Foreskin keratinocyte (primary cell): ENCODE measurements at places on chromosomes 5 and 9. TPM values are rescaled to one million over a fixed set of nuclear protein-coding genes. Genes with fewer than 3 reads are reported as not detected.

The BICD2 gene
- 60.0 and 66.3 TPM in 2 replicates for total RNA-seq

The LHX3 gene
- total RNA-seq = not detected in 2 replicates

The PCDHGA7 gene
- total RNA-seq = under 0.01 and 0.17 TPM in 2 replicates

The NPR2 gene
- 6.7 and 10.7 TPM in 2 replicates for total RNA-seq

The TRIM36 gene
- 1.8 and 2.4 TPM in 2 replicates for total RNA-seq

The PPIP5K2 gene
- total RNA-seq = 21.1 and 22.2 TPM in 2 replicates

The KIF4B gene
- total RNA-seq = 0.03 and 0.04 TPM in 2 replicates

The CLIC3 gene
- 0.95 and 1.7 TPM in 2 replicates for total RNA-seq

The GADD45G gene
- not detected in 2 replicates for total RNA-seq

The IFNA2 gene
- total RNA-seq = not detected in 2 replicates

The NFIB gene
- 24.3 and 26.5 TPM in 2 replicates for total RNA-seq

The MAMDC2 gene
- 9.4 and 22.7 TPM in 2 replicates for total RNA-seq

The ANGPTL2 gene
- 0.32 and 0.37 TPM in 2 replicates for total RNA-seq

The GPR150 gene
- 0.07 TPM in 1 of 2 replicates, not detected in the other for total RNA-seq

The SMC2 gene
- total RNA-seq = 34.6 and 44.3 TPM in 2 replicates

The SOHLH1 gene
- not detected in 2 replicates for total RNA-seq

The SLC25A2 gene
- not detected in 2 replicates for total RNA-seq

The PCDHA8 gene
- total RNA-seq = not detected in 2 replicates

The FBP2 gene
- total RNA-seq = not detected in 2 replicates

The ACSL6 gene
- 0.07 TPM in 2 replicates for total RNA-seq

The PCDHGC5 gene
- 0.42 and 1.5 TPM in 2 replicates for total RNA-seq

The FLT4 gene
- 0.17 and 0.21 TPM in 2 replicates for total RNA-seq

The PLPPR1 gene
- not detected in 2 replicates for total RNA-seq

The PHF24 gene
- 0.11 and 0.54 TPM in 2 replicates for total RNA-seq

The ZNF658 gene
- 3.6 and 4.1 TPM in 2 replicates for total RNA-seq

The ADAMTSL1 gene
- 0.44 and 3.7 TPM in 2 replicates for total RNA-seq

The FOXD4L5 gene
- total RNA-seq = 0.03 and 0.07 TPM in 2 replicates

The FAM81B gene
- total RNA-seq = not detected in 2 replicates

The SUB1 gene
- total RNA-seq = 327 and 352 TPM in 2 replicates

The WASHC1 gene
- 8.9 and 10.0 TPM in 2 replicates for total RNA-seq

The ARRDC3 gene
- 8.1 and 9.8 TPM in 2 replicates for total RNA-seq
